Dorsolateral prefrontal cortex (tissue), 122 donors: ENCODE measurements at places on chromosomes 7 and 10. TPM values are rescaled to one million over a fixed set of nuclear protein-coding genes. Genes with fewer than 3 reads are reported as not detected.
A peak's percentile ranks its signal among the peaks of the same experiment; 100 is the strongest.

Gene LRRC18
- total RNA-seq: not detected

Gene HOXA7
- total RNA-seq: not detected

Gene CNTNAP2
- 234 TPM for total RNA-seq

Gene SMKR1
- 9.7 TPM for total RNA-seq

Gene SIRT1
- total RNA-seq: 25.1 TPM

Gene IL6
- total RNA-seq: 4.5 TPM

Gene CHN2
- total RNA-seq: 84.8 TPM

Gene EVX1
- total RNA-seq: not detected

Gene DDC
- not detected for total RNA-seq

Gene SPAM1
- total RNA-seq: not detected

Gene A1CF
- not detected for total RNA-seq

Gene PRKG1
- 32.5 TPM for total RNA-seq

Gene LIPN
- total RNA-seq: not detected

Gene MICALL2
- total RNA-seq: 80.1 TPM

Gene TNS3
- 34.5 TPM for total RNA-seq

Gene MCU
- total RNA-seq: 23.3 TPM

Gene ADAMTS14
- 0.37 TPM for total RNA-seq

DNA sequence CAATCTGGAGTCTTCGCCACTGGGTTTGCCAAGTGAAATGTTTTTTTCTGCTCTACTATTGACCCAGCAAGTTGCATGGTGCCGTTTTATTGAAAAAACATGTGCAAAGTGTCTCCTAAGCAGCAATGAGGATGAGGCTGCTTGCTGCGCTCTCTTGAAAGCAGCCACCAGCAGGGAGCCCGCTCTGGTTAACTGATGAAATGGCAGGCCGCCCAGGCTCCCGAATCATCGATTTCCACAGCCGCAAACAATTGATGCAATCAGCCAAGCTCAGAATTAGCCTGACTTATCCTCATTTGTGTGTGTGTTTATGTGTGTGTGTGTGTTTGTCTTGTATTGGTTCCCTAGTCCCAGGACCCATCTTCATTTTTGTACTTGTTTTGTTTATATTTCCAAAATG is 22.2 kb upstream of the LYZL1 start:
- DNase-seq: no peak

GRCh38 chr10:96665306-96665705 is 55.0 kb downstream of the PIK3AP1 start:
- DNase-seq: no peak

- no peak for DNase-seq
Measured at GRCh38 chr10:22344249-22344648, 1.0 kb upstream of the SPAG6 start.

GRCh38 chr10:69892816-69893215 is 91.1 kb downstream of the COL13A1 start:
- no peak for DNase-seq

DNA sequence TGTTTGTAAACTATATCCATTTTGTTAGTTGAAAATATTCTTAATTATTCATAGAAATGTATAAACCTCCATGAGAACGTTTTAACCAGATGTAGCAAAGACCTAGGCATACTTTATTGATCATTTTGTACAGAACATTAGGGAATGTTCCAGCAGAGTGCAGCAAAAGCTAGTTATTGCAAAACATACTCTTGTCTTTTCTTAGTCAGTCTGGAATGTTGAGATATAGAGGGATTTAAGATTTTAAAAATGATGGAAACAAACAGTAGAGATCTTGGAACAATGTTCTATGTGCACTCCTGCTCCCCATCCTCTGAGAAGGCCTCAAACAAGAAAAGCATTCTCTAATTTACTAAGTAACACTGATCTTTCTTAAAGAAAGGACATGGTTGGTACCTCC is 292.1 kb downstream of the BBS9 start:
- no peak for DNase-seq

DNA sequence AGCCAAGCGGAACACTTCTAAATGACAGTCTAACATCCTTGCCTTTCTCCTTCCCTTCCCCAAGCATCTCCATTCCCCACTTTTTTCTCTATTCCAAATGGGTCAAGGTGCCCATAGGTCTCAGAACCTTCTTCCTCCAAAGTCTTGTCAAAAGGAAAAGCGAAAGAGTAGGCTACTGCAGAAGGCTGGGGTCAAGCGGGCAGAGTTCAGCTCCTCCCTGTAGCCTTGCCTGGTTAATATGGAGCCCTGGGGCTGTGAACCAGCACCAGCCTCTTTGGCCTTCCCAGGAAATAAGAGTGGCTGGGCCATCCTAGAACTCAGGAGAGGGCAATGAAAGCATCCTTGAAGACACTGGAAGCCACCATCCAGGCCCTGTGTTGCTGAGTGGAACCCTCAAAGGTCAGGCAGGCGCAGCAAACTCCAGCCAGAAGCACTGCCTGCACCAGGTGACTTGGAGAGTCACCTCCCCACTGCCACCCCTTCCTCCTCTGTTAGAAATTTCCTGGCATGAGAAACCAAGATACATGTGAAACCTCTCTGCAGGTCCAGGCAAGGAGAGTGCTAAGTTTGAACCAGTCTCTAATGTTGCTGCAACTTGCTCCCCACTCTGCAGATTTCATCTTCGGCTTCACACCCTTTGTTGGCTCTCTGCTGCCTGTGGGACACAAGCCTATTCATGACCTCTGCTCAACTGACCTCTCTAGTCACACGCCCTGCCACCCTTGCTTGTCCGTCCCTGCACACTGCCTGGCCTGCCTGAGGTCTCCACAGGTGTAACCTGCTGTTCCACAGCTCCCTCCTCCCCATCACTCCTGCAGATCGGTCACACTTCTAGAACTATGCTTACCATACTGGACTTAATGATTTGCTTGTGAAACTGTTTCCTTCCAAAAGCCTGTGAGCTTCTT is 74.9 kb downstream of the SH3PXD2A start:
- no peak for DNase-seq

GRCh38 chr10:70856454-70856853 is 31.9 kb downstream of the PCBD1 start:
- no peak for DNase-seq

GRCh38 chr7:139730746-139731612 is 46.8 kb downstream of the HIPK2 start:
- DNase-seq: no peak

GRCh38 chr7:105581066-105581811 is at the start of gene EFCAB10:
Gene EFCAB10 (minus strand): TSS chr7:105581493. CDS start chr7:105581463, 30 bp downstream.
- peak; percentile 84 for DNase-seq

DNA sequence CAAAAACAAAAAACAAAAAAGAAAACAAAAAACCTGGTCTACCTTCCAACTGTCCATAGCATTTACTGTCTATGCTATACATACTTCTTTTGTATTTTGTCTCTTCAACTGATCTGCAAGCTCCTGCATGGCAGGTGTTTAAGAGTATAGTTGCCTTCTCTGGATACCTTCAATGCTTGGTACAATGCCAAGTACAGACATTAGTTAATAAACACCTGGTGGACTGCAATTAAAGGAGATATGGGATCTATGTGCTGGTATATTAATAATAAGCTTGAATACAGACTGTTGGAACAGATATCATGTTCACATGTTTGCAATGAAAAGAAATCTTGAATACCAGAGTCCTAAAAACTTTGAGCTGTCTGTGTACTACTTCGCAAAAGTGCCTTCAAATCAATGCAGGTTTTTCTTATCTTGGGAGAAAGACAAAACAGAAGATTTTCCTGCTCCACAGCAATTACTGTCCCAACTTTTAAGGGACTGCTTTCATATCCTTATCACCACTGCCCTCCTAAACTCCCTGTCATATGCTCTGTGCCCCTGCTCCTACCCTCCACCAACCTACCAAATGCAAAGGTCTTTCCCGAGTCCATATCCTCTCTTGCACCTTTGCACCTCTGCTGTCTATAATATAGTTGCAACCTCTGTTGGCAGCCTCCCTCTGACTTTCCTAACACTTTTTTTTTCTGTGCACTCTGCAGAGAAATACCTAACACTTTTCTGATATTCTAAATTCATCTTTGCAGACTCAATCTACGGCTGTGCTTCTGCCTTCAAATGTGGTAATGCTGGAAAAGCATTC is 85.1 kb downstream of the DNMBP start:
- no peak for DNase-seq

GRCh38 chr10:122450353-122450990 is 4.0 kb upstream of the ARMS2 start:
- no peak for DNase-seq

- DNase-seq: no peak
Measured at GRCh38 chr7:80731281-80731680, 92.8 kb downstream of the CD36 start.

DNA sequence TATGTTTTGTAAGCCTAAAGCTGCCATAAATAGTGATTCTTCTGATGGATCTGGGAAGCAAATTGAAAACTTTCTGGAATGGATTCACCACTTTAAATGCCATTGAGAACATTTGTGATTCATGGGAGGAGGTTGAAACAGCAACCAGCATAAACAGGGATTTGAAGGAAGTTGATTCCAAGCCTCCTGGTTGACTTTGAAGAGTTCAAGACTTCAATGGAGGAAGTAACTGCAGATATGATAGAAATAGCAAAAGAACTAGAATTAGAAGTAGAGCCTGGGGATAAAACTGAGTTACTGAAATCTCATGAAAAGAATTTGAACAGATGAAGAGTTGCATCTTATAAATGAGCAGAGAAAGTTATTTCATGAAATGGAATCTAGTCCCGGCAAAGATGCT is 99.2 kb downstream of the LRRC4 start:
- DNase-seq: no peak

DNA sequence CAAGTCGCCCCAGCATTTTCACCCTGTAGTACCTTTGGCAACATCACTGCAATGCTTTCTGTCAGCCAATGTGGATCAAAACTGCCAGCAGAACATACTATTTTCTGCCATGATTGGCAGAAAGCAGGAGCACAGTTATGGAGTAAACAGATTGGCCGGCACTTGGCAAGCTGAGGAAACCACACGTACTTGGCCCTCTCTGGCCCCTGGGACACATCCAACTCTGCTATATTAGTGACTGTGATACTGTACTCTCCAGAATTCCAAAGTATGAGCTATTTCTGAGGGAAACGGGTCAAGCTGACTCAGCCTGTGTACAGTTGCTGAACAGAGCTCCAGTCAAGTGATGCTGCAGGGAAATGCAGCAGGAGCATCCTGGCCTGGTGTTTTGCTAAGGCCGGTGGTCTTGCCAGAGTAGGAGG is 39.8 kb upstream of the LANCL2 start:
- DNase-seq: no peak

GRCh38 chr10:96532523-96532922 is 18.8 kb upstream of the TLL2 start:
- DNase-seq: no peak

GRCh38 chr7:47725031-47725780 is 143.3 kb upstream of the TNS3 start:
- no peak for DNase-seq

DNA sequence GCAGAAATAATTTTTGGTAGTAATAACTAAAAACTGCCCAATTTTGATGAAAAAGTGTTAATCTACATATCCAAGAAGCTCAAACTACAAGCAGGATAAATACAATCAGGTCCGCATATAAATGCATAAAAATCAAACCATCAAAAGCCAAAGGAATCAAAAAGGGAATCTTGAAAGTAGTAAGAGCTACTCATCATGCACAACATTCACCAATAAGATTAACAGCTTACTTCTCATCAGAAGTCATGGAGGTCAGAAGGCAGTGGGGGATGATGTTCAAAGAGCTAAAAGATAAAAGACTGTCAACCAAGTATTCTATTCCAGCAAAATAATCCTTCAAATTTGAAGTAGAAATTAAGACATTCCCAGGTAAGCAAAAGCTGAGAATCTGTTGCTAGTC is 76.4 kb downstream of the CRPPA start:
- no peak for DNase-seq

DNA sequence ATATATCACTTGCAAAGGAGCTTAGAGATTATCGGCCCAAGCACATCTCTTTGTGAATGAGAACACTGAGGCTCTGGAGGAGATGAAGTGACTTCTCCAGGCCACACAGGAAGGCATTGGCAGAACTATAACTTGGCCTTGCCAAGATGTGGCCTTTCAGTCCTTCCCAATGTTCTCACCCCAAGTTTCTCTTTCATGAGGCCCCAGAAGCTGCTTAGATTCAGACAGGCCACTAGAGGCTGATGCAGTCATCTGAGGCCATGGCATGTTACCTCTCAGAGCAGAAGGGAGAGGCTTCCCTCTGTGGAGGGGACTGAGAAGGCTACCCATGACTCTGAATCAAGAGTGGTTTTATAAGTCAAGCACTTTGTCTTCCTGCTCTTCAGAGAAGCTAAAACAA is 1003.7 kb downstream of the LRMDA start:
- DNase-seq: no peak

- no peak for DNase-seq
Measured at GRCh38 chr7:26182706-26183105, 17.8 kb downstream of the HNRNPA2B1 start.

DNA sequence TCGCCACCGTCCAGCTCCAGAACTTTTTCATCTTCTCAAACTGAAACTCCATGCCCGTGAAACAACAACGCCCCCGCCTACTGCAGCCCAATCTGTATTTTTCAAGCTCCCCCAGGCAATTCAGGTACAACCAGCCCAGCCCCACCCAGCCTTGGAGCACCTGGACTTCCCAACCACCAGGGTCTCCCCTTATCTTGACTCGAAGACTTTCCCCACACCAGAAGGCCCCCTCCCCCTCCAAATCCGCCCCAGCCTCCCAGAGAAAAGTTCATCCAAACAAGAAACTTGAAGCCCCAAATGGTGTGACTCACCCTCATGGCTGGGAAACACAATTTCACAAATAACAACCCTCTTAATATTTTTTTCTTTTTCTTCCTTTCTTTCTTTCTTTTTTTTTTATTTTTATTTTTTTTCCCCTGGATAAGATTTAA is 10.6 kb downstream of the ZCCHC24 start:
- no peak for DNase-seq

GRCh38 chr7:111414374-111414773 is 147.9 kb downstream of the IMMP2L start:
- no peak for DNase-seq
